HFFc6 (cell line): ENCODE measurements at places on chromosomes 12 and 14.

- DNase-seq = no peak
Observed at GRCh38 chr12:132407451-132407961, 78.1 kb upstream of the GALNT9 start.

- no peak for DNase-seq
Observed at GRCh38 chr12:7917392-7918267, 18.4 kb downstream of the SLC2A3 start.

- no peak for DNase-seq
Observed at GRCh38 chr12:109555431-109556315, 17.6 kb downstream of the MMAB start.

DNA sequence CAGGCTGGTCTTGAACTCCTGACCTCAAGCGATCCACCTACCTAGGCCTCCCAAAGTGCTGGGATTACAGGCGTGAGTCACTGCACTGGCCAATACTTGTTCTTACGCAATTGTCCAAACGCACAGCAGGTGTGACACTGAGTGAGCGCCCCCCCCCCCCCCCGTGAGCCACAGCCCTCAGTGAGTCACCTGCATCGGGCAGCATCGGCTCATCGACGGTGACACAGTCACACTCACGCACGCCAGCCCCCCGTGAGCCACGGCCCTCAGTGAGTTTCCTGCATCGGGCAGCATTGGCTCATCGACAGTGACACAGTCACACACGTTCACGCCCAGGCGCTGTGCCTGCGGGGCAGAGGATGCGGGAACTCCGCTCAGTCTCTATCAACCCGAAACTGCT lies 42.5 kb downstream of the GALNT9 start:
- no peak for DNase-seq

DNA sequence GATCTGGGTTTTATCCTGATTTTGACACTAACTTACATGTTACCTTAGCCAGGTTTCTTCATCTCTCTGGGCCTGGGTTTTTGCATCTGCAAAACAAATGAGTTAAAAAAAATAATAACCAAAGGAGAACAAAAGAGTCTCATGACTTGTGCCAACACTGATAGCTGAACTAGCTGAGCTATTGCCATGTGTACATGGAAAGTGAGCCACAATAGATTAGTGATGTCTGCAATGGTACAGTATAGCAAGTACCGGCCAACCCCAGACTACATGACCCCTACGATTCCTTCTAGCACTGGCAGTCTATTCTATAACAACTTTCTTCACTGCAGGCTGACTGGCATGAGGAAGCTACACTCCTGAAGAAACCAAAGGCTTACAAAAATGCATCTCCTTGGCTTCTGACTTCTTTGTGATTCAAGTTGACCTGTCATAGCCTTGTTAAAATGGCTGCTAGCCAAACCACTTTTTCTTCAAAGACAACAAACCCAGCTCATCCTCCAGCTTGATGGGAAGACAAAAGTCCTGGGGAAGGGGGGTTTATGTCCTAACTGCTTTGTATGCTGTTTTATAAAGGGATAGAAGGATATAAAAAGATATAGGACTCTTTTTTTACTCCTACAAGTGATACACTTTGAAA lies 123.7 kb downstream of the DAD1 start:
- peak; percentile 16 for DNase-seq

- DNase-seq = no peak
Observed at GRCh38 chr12:48128800-48129199, 9.6 kb downstream of the PFKM start.

GRCh38 chr12:14238221-14238792 lies 127.2 kb upstream of the ATF7IP start:
- DNase-seq = peak; percentile 28

- DNase-seq = no peak
Observed at GRCh38 chr12:112357214-112357613, 25.0 kb downstream of the HECTD4 start.

DNA sequence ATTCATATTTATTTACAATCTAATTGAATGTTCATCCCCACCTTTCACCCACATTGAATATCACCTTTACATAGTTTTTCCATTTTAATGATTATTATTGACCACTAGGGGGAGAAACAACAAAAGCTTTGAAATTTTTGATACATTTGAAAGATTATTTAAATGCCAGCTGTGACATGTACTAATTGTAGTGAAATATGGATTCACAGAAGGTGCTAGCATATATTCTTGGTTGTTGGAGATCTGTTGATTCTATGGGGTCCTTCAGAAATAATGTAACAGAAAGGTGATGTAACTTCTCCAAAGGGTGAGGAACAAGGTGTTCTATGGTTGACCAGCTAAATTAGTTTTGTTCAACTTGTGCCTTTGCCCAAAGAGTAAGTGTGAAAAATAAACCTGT lies 22.4 kb upstream of the GPR33 start:
- no peak for DNase-seq

DNA sequence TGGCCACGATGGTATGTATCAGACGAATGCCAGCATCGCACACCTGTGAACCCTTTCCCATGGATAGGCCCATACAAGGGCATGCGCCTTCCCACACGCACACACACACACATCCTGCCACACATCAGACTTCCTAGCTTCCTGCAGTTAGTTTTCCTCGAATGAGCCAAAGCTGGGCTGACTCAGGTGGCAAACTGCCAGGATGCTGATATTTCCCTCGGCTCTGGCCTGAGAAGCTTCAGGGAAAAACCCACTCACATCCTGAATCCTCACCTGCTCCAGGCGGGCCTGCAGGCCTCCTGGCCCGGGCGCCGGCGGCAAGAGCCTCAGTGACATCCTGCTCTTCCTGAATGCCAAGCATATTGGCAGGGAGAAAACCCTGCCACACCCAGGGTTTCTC lies 22.4 kb downstream of the CALM1 start:
- DNase-seq = peak; percentile 87

DNA sequence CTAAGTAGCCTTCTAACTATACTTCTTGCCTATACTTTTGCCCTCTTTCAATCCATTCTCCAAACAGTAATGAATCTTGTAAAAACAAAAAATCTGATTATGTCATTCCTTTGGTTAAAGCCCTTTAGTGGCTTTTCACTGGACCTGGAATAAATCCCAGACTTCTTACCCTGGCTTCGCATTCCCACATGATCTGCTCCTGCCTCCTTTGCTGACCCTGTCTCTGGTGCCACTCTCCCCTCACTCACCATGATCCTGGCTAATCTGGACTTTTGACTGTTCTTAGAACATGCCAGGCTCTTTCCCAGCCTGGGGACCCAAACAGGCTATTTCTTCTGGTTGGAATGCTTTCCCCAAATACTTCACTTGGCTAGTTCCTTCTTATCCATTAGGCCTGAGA lies 7.9 kb downstream of the MIA2 start:
- no peak for DNase-seq

- no peak for DNase-seq
Observed at GRCh38 chr12:81325086-81325485, 247.2 kb downstream of the ACSS3 start.

DNA sequence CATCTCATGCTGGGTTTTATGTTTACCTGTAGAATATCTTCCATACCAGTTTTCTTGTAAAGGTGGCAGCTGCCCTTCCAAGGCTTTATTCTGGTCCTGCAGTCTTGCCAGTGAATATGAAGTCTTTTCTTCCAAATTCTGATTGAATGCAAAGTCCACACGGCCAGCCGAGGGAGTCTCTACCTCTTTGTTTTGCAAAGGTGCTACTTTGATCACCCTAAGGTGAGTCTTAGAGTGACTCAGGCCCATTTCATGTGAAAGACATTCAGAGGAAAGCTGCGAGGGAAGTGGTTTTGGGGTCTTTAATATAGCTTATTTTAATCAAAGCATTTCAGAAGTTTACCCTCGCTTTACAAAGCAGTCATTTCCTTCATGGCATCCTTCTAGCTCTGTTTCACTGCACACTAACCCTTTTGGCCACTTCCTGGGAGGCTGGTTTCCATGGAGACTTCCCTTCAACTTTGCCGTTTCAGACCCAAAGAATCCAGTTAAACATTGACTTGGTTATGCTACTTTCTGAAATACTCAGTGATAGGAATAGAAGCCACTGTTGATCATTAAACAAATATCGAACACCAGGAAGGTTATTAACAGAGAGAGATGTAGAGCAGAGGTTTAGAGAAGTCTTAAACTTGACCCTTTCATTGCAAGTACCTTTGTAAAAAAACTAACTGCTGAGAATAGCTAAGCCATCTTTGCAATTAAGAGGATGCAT lies at the start of gene CCDC198:
Gene CCDC198, minus strand, starts transcription at position 391 of the 715 bp plus-strand sequence. Its CDS starts 142 bp downstream, at position 249.
- no peak for DNase-seq

DNA sequence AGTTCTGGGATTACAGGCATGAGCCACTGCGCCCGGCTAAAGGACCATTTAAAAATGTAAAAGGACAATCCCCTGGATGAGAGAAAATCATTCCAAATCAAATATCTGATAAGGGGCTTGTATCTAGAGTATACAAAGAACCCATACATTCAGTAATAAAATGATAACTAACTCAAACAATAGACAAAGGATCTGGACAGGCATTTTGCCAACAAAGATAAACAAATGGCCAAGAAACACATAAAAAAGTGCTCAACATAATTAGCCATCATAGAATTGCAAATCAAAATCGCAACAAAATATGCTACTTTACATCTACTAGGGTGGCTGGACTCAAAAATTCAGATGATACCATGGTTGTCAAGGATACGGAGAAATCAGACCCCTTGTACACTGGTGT lies 8.5 kb upstream of the BICD1 start:
- DNase-seq = no peak

DNA sequence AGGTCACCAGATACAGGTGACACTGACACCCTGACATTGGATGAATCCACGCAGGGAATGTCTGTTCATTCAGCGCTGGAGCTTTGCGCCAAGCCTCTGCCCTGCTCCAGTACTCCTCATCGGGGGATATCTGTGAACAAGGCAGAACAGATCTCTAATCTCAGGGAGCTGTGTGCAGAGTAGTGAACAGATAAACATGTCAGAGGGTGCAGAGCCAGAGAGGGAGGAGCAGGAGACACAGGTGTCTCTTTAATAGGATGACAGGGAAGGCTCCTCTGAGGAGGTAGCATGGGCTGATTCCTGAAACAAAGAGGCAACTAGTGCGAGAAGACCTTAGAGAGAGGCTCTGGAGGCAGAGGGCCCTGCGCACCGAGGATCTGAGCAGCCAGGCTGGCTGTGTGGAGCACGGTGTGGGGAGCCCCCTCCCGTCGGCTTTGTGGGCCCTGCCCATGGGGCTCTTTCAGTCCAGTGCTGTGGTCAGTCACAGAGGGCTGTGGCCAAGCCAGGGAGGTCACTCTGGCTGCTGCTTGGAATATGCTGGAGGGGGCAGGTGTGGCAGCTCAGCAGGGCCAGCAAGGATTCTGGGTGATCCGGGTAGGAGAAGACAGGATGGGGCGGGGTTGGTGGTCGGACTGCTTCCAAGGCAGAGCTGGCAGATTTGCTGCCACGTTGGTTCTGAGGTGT lies 55.6 kb downstream of the TECPR2 start:
- no peak for DNase-seq

- DNase-seq = no peak
Observed at GRCh38 chr12:66191547-66192126, 2.6 kb downstream of the IRAK3 start.

GRCh38 chr14:41289025-41289424 lies 317.7 kb upstream of the LRFN5 start:
- DNase-seq = no peak

DNA sequence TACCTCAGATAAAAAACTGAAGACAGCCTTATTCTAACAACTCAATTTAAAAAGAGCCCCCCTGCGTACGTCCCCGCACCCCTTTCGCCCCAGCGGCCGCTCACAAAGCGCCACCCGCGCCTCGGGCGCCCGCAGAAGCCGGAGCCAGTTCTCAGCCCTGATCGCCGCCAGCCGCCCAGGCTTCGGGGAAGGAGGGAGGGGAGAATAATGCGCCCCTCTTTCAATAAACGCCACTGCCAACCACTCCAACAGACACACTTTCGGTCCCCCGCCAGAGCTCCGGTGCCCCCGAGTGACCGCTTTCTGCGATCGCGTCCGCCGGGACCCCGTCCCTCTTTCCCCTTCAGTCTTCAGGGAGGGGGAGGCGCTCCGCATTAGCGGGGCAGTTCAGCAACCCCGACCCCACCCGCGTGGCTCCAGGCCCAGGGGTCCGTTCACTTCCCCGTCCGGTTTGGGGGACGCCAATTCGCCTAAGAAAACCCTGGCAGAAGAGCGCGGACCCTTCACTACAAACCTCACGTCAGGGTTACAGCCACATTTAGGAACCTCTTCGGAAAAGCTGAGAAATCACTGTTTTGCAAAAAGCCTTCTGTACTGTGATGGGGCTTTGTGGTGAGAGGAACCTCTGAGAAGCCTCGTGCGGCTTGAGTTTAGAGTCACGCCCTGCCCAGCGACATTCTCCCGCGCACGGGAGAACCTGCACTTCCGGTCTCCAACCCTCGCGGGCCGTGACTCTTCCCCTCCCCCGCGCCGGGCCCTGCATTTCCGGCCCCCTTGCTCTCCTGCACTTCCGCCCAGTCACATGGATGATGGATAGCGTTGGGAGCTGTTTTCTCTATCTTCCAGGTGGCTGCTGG lies 18.7 kb downstream of the FOXG1 start:
- no peak for DNase-seq

DNA sequence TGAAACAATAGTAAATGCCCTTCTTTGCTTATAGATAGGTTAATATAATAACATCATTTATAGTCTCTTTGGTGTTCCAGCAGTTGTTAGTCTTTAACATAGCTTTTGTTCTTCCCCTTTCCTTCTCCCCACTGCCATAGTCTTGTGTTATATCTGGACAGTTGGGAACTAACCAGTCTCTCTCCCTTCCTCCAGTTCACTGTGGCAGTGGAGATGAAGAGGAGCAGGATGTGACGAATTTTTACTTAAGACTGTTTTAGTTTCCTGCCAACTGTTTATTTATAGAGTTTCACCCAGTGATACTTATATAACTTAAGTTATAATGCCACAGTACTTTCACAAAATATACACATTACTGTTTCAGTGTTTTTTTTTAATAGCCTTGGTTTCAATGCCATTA lies 277.4 kb downstream of the PDZRN4 start:
- DNase-seq = no peak

- DNase-seq = no peak
Observed at GRCh38 chr14:51807356-51807755, 53.1 kb upstream of the GNG2 start.

GRCh38 chr12:11882301-11883019 lies 188.3 kb upstream of the BCL2L14 start:
- no peak for DNase-seq

DNA sequence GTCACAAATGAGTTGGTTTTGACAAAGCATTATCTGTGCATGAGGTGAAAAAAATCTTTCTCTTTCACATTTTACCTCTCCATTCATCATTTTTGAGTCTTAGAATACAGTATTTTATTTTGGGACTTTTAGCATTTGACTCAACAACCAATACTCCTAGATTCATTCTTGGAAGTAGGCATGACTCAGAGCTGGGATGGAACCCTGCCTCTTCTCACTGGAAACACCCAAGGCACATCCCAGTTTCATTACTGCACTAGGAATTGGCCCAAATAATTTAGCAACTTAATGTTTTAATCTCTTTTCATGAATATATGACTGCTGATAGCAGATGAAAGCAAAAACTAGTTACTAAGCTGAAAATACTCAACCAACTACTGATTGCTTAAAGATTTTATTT lies 3.3 kb upstream of the PDZRN4 start:
- DNase-seq = no peak

GRCh38 chr12:121227294-121227693 lies 17.4 kb downstream of the P2RX4 start:
- DNase-seq = no peak

GRCh38 chr12:124493809-124494750 lies 73.3 kb downstream of the NCOR2 start:
- DNase-seq = no peak
